ENCODE measurements at places on chromosomes 3 and 15.

- no peak for DNase-seq
These were observed 116.2 kb upstream of the SLCO3A1 start for GRCh38 chr15:91737151-91737818.

DNA sequence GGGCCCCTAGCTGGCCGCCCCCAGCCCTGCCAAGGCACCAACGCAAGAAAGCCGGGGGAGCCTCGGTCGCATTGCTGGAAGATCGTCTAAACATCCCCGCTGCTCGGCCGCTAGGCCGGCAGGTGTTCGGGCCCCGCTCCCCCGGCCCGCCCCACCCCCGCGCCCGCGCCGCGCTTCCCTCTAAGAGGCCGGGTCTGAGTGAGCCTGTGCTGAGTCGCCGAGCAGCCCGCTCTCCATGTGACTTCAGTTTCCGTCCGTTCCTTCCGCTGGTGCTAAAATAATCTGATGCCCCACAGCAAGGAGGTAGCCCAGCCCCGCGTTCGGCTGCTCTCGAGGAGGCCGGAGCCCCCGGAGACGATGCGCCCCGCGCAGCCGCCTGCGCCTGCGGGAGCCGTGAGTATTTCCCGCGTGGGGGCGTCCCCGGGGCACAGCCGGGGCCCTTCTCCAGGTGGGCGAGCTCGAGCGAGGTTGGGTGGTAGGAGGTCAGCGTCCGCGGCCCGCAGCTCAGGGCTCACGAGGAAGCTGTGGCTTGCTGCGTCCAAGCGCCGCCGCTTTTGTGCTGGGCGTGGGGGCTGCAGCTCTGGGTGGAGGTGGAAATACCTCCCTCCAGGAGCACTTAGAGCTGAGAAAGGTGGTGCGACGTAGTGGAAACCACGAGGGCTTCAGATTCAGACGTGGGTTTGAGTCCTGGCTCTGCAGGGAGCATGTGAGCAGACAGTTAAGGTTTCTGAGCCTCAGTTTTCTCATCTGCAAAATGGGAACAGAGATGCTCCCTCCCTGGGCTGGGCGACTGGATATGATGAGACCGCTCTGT is at the start of gene NRROS:
NRROS (plus strand) TSS at position 212 of the 814 bp plus-strand sequence. CDS start 14,846 bp downstream, outside the sequence.
- DNase-seq = peak; percentile 85

- DNase-seq = no peak
These were observed 26.2 kb downstream of the ALDH1A2 start for GRCh38 chr15:58039079-58040035.

GRCh38 chr15:92000709-92001108 is 147.2 kb downstream of the SLCO3A1 start:
- DNase-seq = no peak

DNA sequence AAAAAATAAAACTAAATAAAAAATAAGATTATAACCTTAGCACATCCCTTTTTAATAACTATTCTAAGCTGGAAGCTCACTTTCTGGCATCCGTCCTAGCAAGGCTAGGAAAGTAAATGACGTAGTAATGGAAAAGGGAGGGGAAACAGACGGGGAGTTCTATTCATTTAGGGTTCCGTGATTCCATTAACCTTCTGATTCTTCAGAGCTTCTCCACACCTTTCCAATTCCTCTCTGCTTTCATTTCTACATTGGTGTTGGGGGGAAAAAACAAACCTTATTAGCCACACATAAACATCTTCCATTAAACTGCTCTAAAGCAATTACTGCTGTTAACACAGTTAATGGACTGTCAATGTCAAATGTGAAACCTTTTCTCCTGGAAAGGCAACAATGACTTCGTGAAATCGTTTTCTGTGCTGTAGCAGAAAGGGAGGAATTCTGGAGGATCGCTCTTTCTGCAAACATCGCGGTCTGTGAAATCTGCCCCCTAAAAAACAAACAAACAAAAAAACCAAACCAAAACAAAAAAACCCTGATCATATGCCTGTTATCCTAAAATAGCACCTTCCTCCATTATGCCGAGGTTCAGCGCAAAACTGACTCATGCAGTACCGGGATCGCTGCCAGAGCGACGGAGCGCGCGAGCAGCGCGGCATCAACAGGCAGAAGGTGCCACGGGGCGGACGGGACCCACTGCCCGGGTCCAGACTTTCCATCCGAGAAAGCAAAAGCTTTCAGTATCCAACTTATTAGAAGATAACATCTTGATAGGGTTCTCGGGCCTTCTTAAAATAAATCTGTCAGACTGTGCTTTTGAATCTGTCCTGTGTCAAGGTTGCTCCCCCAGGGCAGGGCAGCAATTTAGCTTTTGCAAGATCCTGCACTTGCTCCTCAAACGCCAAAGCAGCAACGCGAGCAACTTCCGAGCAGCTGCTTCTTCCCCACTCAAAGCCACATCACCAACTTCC is 156.2 kb downstream of the FGF12 start:
- peak; percentile 3 for DNase-seq

GRCh38 chr3:175199961-175200360 is 340.8 kb downstream of the NAALADL2 start:
- DNase-seq = no peak

DNA sequence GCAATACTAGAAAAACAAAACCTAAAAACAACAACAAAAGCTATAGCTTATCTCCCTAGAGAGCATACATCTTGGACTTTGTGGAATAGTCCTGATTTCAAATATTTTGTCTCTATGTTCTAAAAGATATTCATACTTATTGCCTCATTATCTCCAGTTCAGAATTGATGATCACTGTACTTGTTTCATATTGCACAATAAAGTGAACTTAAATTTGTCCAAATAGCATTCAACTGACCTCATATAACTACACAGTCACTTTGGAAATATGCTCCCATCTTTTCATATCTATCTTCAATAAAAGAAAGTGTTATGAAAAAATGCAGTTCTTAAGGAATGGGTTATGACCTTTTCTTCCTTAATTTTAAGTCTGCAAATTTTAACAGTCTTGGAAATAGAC is 228.6 kb upstream of the CMC1 start:
- no peak for DNase-seq

DNA sequence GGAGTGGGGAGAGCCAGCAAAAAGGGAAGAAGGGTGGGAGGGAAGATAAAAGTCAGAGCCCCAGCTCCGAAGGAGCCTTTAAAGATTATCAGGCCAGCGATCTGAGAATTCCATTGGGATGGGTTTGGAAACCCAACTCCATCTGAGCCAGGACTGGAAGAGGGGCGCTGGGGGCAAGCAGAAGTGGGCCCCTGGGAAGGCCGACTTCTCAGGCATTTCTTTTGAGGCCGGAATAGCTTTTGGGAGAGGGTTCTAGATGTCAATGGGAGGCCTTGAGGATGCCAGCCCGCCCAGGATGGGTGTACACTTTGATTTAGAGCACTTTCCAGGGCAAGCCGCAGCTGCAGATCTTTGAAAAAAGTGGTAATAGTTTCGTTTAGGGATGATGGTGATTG is 6.6 kb upstream of the SOX2 start:
- no peak for DNase-seq

DNA sequence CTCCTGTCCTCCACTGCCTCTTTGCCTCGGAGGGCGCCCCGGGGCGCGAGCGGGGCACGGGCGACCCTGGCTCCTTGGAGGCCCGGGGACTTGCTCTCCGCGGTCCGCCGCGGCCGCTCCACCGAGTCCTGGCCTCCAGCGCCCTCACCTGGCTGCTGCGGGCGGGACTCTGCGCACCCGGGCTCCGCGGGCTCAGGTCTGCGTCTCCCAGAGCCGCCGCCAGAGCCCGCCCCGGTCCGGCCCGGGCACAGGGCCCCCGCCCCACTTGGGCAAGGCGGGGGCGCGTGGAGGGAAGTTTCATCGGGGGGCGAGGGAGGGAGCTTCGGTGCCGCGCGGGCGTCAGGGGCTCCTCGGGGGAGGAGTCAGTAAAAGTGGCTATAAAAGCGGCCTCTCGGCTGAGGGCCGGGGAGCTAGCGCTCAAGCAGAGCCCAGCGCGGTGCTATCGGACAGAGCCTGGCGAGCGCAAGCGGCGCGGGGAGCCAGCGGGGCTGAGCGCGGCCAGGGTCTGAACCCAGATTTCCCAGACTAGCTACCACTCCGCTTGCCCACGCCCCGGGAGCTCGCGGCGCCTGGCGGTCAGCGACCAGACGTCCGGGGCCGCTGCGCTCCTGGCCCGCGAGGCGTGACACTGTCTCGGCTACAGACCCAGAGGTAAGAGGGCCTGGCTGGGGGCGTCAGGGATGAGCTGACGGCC is at the start of gene CEMIP:
CEMIP (plus strand) TSS at position 407 of the 694 bp plus-strand sequence. CDS start 94,510 bp downstream, outside the sequence.
- DNase-seq = peak; percentile 75

GRCh38 chr3:61828880-61829721 is 267.7 kb downstream of the PTPRG start:
- no peak for DNase-seq

DNA sequence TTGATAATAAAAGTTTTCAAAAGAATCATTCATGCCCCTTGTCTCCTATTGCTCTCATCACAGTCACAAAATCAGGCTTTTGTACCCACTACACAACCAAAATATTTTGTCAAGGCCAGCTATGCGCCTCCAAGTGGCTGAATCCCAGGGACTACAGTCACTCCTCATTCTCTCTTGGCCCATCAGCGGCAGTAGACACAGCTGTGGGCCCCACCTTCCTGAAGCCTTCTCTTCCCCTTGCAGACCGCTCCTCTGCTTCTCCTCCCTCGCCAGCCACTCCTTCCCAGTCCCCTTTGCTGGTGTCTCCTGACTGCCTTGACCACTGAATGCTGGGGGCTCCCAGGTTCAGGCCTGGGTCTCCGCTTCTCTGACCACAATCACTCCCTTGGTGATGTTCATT is 52.1 kb downstream of the LSM3 start:
- no peak for DNase-seq

DNA sequence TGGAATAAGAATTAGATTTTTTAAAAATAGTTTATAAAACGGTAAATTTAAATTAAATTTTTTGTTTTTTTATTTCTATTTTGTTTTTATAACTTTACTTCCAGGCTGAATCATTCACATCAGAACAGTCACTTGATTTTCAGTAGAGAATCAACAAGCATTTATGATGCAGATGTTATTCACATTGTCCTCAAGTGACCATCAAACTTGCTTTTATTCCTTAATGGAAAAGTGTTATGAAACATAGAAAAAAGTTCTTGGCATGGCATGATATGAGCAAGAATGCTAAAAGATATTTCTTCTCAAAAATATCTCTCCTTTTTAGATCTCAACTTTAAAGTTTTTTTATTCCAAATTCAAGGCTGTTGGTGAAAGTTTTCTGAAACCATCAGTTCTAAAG is 70.9 kb upstream of the TGFBR2 start:
- DNase-seq = no peak

DNA sequence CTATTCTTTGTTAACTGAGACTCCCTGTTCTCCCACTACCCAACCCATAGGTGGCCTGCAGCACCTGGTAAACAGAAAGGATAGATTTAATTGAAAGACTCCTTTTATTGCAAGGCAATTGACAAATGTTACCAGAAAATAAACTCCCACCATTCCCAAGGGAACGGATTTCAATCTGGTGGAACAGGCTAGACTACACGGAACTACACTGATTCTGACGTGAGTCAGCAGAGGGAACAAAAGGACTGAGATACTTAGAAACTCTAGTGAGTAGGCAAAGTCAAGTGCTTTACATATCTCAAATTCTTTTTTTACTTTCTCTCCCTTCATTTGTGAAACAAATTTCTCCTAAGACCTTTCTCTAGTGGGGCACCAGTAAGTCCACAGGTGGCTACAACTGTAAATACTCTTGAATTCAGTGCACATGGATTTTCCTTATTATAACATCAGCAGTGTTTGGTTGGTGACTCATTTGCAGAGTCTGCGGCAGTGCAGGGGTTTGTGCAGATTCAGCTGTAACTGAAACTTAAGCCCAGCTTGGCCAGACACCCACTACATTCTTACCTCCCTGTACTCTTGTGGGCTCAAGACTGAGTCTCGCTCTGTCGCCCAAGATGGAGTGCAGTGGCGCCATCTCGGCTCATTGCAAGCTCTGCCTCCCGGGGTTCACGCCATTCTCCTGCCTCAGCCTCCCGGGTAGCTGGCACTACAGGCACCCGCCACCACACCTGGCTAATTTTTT is 34.3 kb upstream of the PLSCR2 start:
- DNase-seq = peak; percentile 50

- no peak for DNase-seq
These were observed 31.2 kb upstream of the TNIK start for GRCh38 chr3:171491361-171491760.

DNA sequence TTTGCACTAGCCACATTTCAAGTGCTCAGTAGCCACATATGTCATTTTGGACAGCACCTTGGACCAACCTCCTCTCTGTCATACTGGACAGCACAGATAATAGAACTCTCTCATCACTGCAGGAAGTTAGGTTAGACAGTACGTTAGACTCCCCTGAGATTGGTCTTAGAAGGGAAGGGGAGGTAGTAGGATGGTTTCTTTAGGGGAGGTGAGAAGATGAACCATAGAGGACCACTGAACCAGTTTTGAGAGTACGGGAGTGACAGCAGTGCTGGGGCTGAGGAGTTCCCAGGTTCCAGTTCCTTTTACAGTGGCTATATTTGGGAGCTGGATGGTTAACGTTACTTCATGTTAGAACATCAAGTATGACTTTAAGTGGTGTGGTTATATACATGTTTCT is 7.8 kb downstream of the LRCH3 start:
- no peak for DNase-seq

- peak; percentile 79 for DNase-seq
These were observed at the start of gene IL17RD for GRCh38 chr3:57164657-57165573. Gene IL17RD, minus strand, starts transcription at chr3:57165353. Its CDS starts 67 bp downstream, at chr3:57165286.

- peak; percentile 7 for DNase-seq
These were observed 62.9 kb downstream of the SLC28A2 start for GRCh38 chr15:45314960-45315359.

GRCh38 chr15:101651554-101652097 is 555 bp downstream of the TM2D3 start:
- no peak for DNase-seq

GRCh38 chr3:64892671-64893309 is 205.0 kb upstream of the ADAMTS9 start:
- DNase-seq = no peak

- peak; percentile 73 for DNase-seq
These were observed 62.8 kb upstream of the CMTM8 start for GRCh38 chr3:32175607-32176197.

GRCh38 chr3:188055388-188055787 is 98.6 kb upstream of the LPP start:
- no peak for DNase-seq

GRCh38 chr3:186044968-186045367 is 63.9 kb downstream of the ETV5 start:
- no peak for DNase-seq

DNA sequence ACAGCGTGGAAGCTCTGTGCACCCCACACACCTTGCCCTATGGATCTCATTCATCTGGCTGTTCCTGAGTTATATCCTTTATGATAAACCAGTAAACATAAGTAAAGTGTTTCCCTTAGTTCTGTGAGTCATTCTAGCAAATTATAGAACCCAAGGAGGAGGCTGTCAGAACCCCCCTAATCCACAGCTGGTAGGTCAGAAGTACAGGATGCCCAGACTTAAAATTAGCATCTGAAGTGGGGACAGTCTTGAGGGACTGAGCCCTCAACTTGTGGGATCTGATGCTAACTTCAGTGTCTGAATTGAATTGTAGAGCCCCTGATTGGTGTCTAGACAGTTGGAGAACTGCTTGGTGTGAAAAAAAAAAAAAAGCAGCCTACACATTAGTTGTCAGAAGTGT is 75.1 kb downstream of the B3GNT5 start:
- DNase-seq = no peak

- no peak for DNase-seq
These were observed 8.9 kb downstream of the MUC4 start for GRCh38 chr3:195802795-195803194.

- DNase-seq = no peak
These were observed 409.4 kb downstream of the PDCD6IP start for GRCh38 chr3:34207806-34208205.

GRCh38 chr15:64864068-64864467 is 22.4 kb downstream of the PLEKHO2 start:
- DNase-seq = no peak
